ENCODE measurements at places on chromosomes 11 and 22.
A peak's percentile ranks its signal among the peaks of the same experiment; 100 is the strongest.

DNA sequence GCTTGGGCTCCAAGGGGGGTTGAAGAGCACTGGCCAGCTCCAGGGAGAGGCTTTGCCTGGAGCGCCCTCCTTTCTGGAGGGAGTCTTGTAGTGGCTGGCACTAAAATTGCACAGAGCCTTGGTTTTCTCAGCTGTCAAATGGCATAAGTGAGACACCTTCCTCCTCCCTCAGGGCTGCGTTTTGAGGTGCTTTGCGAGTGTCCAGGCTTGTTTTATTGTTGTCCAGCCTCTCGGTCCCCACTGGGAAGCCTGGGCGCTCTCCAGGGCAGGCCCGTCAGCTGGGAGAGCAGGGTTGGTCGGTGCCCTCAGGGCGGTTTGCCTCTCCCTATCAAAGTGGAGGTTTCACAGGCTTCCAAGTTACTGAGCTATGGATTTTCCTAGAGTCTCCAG lies 149.3 kb upstream of the B3GAT1 start:
- peak; percentile 20 for DNase-seq

GRCh38 chr11:87031433-87032170 lies 6.1 kb upstream of the TMEM135 start:
- no peak for DNase-seq

GRCh38 chr11:116353589-116353988 lies 419.2 kb downstream of the BUD13 start:
- no peak for DNase-seq

DNA sequence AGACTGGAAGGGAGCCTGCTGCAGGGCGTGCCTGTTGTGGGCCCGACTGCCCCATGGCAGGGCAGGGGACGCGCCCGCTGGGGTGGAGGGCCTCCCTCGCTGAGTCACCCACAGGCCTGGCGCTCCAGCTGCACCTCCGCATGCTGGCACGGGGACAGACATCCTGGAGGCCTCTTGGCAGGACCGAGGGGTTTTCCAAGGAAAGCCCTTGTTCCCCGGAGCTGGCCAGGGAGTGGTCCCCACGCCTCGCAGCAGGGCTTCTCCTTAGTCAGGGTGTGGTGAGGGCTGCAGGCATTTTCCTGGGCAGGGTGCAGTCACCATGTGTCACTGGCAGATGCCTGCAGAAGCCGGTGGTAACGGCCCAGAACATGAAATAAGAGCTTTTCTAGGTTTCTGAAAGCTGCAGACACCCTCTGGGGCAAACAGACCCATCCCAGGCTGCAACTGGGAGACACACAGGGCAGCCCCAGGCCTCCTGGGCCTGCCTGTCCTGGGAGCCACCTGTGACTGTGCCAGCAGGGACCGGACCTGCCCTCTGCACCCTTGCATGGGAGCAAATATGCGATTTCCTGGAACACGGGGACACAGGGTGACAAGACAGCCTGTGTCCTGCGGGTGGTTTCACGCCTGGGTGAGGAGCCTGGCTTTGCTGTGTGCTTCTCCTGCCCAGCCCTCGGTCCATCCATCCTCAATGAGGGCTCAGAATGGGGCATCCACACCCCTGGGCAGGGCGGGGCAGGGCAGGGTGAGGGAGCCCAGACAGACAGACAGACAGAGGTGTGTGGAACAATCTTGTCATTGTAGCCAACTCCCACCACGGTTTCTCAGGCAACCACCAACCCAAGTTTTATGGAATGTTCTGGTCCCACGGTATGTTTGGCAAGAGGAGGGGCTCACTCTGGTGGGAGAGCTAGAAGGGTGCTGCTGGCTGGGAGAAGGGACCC lies 43.2 kb upstream of the FADD start:
- DNase-seq: no peak

- DNase-seq: peak; percentile 69
These were observed 23.1 kb downstream of the MN1 start for GRCh38 chr22:27778294-27779090.

DNA sequence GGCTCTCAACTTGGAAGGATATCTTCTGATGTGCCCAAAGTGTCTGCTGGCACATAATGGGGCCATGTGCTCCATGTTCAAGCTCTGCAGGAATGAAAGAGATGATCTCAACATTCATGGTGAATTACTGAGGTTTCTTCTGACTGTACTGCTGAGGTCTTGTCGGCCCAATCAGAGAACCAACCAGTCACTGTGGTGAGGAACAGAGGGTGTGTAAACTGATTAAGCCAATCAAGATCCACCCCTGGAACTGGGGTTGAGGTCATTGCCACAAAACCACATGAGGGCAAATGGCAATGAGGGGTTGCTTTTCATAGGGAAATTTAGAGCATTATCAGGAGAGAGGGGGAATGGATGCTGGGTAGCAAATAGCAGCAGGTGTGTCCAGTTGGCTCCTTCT lies 152.3 kb upstream of the RAG2 start:
- no peak for DNase-seq

- DNase-seq: no peak
These were observed 1074.5 kb downstream of the TBC1D22A start for GRCh38 chr22:47836957-47837356.

GRCh38 chr11:75055511-75055910 lies 41.2 kb downstream of the OR2AT4 start:
- DNase-seq: no peak

- no peak for DNase-seq
These were observed 33.4 kb downstream of the AMBRA1 start for GRCh38 chr11:46560300-46560991.

DNA sequence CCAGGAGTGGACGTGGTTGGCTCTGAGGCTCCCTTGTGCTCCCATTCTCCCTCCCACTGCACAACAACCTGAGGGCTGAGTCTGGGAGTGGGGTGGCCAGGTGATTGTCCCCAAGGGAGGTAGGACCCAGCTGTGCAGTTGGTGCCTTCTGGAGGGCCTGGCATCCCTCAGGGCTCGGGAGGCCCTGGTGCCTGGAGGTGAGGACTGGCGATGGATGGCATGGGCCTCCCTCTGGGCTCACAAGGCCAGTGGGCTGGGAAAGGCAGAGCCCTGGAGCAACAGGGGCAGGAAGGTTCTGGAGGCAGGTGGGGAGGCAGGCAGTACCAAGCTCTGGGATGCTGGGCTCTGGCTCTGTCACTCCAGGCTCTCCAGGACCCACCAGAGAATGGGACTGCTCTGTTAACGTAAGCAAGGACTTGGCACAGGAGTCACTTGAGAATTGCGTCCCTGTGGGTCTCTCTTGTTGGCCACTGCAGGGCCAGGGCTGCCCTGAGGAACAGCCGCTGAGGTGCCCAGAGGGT lies 114.2 kb downstream of the KCNQ1OT1 start:
- peak; percentile 4 for DNase-seq

- no peak for DNase-seq
These were observed 13.2 kb downstream of the OR10AG1 start for GRCh38 chr11:55956521-55956920.

DNA sequence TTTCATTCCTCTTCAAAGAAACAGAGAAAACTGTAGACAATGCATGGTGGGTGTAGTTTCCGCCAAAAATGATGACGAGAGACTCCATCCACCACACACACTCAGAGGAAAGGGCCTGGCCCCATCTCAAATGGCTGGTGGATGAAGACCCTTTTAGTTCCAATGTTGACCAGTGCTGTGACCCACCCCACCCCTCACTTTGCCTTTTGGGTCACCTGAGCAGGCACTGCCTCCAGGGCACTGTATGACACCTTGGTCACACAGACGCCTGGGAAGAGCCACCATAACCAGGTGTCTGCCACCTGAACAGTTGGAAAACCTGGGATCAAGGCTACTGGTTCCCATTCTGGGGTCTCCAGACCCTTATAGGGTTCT lies 121.3 kb downstream of the MPPED1 start:
- no peak for DNase-seq

- DNase-seq: no peak
These were observed 19.1 kb downstream of the MUC6 start for GRCh38 chr11:1017269-1018005.

DNA sequence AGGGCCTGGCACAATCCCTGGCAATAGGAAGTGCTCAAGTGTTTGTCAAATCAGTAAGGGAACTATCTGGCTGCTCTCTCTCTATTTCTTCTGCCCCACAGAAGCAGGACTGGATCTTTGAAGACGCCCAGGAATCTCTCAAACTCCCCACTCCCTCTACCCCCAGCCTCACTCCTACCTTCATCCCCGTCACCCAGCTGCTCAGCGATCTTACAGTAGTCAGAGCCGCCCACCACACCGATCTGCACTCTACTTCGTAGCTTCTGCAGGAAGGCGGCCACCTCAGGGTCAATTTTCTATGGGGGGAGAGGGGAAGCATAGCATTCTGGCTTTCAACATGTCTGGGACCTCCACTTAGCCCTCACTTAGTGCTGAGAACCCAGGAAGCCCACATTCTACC lies 3.7 kb downstream of the PMM1 start:
- DNase-seq: no peak

DNA sequence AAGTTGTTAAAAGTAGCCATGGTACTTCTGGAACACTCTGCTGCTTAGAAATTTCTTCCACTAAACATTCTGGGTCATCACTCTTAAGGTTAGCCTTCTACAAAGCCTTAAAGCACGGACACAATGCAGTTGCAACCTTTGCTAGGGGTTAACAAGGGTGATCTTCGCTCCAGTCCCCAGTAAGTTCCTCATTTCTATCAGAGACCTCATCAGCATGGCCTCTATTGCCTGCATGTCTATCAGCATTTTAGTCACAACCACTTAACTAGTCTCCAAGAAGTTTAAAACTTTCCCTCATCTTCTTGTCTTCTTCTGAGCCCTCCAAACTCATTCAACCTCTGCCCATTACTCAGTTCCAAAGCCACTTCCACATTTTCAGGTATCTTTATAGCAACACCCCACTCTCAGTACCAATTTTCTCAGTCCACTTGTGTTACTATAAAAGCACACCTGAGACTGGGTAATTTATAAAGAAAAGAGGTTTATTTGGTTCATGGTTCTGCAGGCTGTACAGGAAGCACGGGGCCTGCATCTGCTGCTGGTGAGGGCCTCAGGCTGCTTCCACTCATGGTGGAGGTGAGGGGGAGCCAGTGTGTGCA lies 48.7 kb upstream of the TH start:
- DNase-seq: no peak

DNA sequence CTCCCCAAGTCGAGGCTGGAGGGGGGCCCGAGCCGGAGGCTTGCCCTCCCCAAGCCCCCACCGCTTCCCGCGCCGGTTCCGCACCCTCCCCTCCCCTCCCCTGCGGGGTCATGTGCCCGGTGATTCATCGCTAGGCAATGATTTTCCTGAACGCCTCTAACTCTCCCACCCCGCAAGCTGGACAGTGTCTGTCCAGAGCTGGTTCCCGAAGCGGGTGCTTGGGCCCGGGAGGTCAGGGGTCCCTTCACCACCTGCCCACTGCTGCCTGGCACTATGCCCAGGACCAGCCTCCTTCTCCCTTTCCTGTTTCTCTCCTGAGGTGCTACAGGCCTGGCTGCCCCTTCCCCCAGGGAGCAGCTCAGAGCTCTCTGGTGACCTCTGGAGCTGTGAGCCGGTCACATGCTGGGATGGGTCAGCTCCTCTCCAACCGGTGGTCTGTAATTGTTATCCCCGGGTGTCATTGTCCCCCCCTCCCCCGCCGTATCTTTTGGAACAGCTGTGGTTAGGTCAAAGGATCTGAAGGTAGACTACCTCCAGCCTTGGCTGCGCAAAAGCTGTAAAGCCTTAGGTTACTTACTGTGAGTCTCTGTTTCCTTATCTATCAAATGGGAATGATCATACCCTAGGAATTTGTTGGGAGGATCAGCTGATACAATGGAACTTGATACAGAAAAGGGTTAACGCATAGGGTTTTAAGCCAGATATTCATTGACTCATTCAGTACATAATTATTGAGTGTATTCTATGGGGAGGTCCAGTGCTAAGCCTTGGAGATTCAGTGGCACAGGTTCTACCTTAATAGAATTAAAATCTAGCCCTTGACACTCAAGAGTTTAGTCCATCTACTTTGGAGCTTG lies 753 bp downstream of the STX3 start:
- peak; percentile 63 for DNase-seq

DNA sequence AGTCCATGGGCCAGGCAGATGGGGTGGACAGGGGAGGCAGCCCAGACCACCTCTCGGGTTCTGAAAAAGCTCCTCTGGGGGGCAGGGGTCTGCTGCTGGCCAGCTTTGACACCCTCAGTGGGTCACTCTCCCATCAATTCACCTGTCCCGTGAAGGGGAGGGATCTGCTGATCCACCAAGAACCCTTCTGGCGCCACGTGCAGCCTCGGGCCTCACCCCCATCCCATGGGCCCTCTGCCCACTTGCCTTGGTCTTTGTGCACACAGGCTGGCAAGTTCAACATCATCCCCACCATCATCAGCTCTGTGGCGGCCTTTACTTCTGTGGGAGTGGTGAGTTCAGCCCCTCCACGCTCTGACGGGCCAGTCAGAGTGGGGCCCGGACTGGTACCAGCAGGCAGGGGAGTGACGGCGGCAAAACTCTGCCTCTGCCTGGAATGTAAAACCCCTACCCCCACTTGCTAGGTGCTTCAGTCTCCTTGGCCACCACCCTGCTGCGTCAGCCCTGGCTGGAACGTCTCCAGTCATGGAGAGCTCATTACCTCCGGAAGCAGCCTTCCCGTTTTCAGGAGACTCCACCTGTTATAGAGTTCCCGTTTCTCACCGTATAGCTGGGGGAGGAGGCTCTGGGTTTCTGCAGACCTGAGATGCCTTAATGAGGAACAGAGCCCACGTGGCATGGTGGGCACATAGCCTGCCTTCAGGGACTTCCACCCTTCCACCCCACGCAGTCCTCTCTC lies 12.7 kb downstream of the PRG3 start:
- no peak for DNase-seq

- no peak for DNase-seq
These were observed 176.5 kb downstream of the TRPC6 start for GRCh38 chr11:101407324-101407723.

GRCh38 chr11:63444160-63444559 lies 46.8 kb downstream of the PLAAT5 start:
- no peak for DNase-seq

DNA sequence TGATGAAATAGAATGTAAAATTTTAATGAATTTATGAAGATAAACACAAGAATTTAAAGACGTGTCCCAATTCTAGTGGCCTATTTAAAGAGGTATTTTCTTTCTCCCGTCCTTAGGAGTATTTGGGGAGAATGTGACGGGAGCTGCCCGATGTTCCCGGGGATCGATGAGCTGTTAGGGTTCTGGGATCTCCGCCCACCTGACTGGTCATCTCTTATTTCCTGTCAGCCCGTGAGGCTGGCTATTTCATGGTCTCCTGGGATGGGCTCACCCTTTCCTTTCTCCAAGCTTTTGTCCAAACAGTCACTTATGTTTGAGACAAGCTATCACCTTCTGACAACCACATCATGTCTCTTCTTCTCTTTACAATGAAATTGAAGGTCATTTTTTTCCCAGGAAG lies 16.9 kb upstream of the CLMP start:
- DNase-seq: no peak

- no peak for DNase-seq
These were observed 68.1 kb upstream of the RASD2 start for GRCh38 chr22:35472488-35472887.

GRCh38 chr11:99170591-99170990 lies 149.8 kb downstream of the CNTN5 start:
- no peak for DNase-seq

GRCh38 chr11:130431801-130432200 lies 3.4 kb upstream of the ADAMTS8 start:
- DNase-seq: no peak

- no peak for DNase-seq
These were observed 32.4 kb downstream of the OTOG start for GRCh38 chr11:17579451-17579850.

All from D341Med (cell line).